ENCODE measurements at places on chromosomes 7 and 10. TPM values are rescaled to one million over a fixed set of nuclear protein-coding genes. Genes with fewer than 3 reads are reported as not detected.

Gene PALD1
- 21.6 TPM for total RNA-seq

Gene PRF1
- not detected for total RNA-seq

Gene HKDC1
- not detected for total RNA-seq

Gene PSD
- 3.4 TPM for total RNA-seq

Gene GSTO1
- total RNA-seq: 116 TPM

Gene PLA2G12B
- not detected for total RNA-seq

Gene ECD
- 41.6 TPM for total RNA-seq

Gene ADAM8
- 4.5 TPM for total RNA-seq

Gene TDRD1
- not detected for total RNA-seq

Gene PDE1C
- 0.31 TPM for total RNA-seq

Gene VWA2
- 1.6 TPM for total RNA-seq

Gene LBX1
- not detected for total RNA-seq

Gene MINDY4
- 3.1 TPM for total RNA-seq

Gene PNLIPRP1
- total RNA-seq: not detected

Gene VIPR2
- total RNA-seq: 1.6 TPM

Gene PRLHR
- not detected for total RNA-seq

Gene NRCAM
- 2.3 TPM for total RNA-seq

Gene RBM20
- total RNA-seq: 0.17 TPM

Gene EPO
- total RNA-seq: 0.44 TPM

Gene TAX1BP1
- total RNA-seq: 58.3 TPM

Gene PTF1A
- not detected for total RNA-seq

Gene SLC29A4
- total RNA-seq: 12.4 TPM

Gene EBLN1
- total RNA-seq: not detected

Gene PARD3
- total RNA-seq: 47.2 TPM

Gene SYT15B
- total RNA-seq: 0.24 TPM

Gene ANKRD61
- not detected for total RNA-seq

Gene NUPR2
- total RNA-seq: not detected

Gene EPHB4
- total RNA-seq: 132 TPM

Gene FANK1
- 0.68 TPM for total RNA-seq

Gene ELMO1
- 7.8 TPM for total RNA-seq

Gene LRRD1
- total RNA-seq: not detected

Gene SDK1
- total RNA-seq: 8.4 TPM

Gene ZNF804B
- total RNA-seq: not detected

Gene GTF2IRD1
- total RNA-seq: 34.3 TPM

Gene LIPN
- not detected for total RNA-seq

Gene KIAA1217
- total RNA-seq: 17.2 TPM

Gene SPDYE11
- total RNA-seq: not detected

Gene SEPHS1
- total RNA-seq: 366 TPM

Gene ATOH7
- total RNA-seq: 0.20 TPM

All from H9 (cell line).